ENCODE measurements at places on chromosomes 2 and 18.

DNA sequence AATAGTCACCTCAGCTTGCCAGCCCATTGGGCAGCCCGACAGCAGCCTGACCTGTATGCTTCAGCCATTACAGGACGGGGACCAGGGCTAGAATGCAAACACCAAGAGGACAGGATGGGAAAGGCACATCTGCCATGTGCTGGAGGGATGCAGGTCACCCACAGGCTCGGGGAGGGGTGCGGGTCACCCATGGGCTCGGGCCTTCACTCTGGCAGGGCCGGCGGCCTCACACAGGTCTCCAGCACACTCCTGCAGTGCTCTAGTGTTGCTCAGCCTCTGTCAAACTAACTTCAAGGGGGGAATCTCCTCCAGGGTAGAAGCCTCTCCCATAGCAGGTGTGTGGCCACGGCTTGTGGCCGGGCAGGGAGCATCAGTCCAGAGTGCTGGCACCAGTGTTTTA is 222.5 kb downstream of the SEPTIN10 start:
- no peak for DNase-seq

DNA sequence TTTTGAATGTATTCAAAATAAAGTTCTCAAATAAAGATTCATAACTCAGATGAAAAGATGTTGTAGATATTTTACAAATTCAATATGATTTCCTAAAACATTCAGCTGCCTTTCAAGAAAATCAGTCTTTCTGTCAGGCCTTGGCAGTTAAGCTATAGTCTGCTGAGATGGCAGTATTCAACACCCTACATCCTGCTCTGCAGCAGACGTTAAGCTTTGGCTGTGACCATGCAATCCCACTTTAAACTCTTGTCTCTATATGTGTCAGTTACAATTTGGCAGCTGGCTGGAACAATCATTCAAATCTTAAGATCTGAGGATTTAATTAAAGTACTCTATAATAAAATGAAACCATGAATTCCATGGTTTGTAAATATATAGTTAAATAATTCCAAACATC is 567.3 kb upstream of the ZNF804A start:
- DNase-seq: no peak

DNA sequence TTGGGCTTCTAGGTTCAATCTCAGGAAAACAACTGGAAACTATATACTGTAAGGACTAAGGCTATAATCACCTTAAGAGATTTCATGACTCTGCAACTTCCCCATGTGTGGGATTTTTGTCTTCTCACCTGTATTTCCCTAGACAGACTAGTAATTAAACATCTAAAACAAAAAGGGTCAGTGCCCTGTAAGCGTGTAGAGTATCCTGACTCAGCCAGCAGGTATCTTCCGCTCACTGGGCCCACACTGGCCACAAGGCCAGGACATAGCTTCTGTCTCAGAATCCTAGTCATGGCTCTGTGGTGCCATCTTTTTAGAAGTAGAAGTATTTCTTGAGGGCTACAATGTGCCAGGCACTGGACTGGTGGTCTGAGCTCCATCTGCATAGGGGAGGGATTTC is 28.8 kb upstream of the KCMF1 start:
- DNase-seq: no peak

DNA sequence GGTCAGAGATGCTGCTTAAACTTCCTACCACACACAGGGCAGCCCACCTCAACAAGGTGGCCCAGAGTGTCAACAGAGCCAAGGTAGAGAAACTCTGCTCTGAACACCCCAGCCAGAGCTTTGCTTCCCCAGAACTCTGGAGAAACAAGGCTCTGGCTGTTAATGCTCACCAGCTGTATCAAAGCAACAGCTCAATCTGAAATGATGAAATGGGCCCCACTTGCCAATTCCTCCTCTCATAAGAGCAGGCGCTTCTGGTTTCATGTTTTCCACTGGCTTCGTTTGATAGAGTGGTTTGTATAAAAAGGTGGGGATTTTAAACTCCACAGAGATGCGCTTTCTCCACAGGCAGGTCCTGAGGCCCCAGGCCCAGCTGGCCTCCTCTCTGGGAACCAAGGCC is 60.9 kb upstream of the TFCP2L1 start:
- DNase-seq: no peak

GRCh38 chr18:13501891-13502290 is 224.5 kb downstream of the FAM210A start:
- DNase-seq: no peak

GRCh38 chr2:190698895-190699294 is 50.0 kb downstream of the NAB1 start:
- no peak for DNase-seq

DNA sequence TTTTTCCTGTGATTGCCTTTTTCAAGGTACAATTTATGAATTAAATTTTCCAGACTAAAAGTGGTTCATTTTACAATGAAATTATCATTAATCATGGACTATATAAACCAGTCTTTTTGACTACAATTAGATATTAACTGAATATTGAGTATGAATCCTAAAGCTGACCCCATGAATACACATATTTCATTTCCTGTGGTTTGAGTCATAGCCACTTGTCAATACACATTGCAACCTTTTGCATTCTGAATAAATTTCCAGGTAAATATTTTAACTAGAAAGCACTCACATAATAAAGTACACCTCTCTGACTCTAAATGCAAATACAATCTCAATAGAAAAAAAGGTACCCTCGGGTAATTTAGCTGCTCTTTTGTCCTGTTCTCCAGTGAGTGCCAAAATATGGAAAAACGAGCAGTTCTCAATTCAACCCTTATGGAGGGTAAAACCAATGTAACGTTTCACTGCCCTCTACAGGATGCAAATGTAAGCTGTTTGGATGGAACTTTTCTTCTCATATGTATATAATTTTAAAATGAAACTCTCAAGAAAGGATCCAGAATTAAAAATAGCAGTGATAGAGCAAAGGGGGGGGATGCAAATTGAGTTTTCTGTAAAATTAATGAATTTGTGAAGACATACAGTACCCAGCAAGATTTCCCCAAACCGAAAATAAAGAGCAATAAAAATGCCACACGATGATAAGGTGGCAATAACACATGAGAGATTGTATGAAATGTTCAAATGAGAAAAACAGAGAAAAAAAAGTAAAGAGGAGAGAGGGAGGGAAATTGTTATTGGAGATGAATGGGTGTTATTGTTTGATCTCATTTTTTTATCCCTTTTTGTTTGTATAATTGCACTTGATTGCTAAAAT is 1795.7 kb upstream of the PIK3C3 start:
- no peak for DNase-seq

DNA sequence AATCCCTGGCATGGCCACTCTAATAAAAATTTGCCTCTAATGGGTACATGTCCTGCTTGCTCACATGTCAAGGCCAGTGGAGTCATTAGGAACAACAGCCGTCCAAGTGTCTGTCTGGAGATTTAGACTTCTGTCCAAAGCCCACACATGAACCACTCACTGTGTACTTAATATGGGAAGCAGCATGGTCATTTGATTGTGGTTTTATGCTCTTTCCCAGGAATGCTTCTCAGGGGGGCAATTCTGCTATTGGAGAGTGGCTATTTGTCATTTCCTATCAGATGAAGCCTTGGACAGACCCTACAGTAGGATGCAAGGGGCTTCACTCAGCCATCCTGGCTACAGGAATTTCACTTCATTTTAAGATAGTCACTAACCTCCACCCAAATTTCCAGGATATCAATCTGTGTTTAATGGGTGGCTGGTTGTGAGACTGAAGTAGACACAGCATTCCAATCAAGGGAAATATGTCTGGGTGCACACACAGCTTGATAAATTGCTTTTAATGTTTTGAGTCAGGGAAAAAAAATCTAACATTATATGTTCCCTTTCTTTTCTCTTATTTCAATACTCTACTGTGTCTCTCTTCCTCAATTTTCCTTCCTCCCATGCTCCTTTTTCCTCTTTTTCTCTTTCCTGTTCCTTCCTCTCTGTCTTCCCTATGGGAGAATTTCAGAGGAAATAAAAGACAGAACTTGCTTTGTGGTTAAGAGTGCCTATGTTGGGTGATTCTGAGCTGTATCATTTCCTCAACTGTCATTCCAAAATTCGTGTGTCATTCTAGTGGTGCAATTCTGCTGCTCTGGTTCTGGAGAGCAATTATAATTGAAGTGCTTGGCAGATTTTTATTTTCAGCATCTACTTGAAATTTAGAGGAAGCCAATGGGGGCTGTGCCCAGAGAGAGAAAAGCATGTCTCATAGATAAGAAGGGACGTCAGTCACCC is 320.1 kb downstream of the OSR1 start:
- DNase-seq: no peak

GRCh38 chr18:26190506-26190905 is 35.7 kb upstream of the TAF4B start:
- DNase-seq: no peak

- DNase-seq: no peak
Observed at GRCh38 chr2:229050133-229050532, 221.0 kb downstream of the PID1 start.

DNA sequence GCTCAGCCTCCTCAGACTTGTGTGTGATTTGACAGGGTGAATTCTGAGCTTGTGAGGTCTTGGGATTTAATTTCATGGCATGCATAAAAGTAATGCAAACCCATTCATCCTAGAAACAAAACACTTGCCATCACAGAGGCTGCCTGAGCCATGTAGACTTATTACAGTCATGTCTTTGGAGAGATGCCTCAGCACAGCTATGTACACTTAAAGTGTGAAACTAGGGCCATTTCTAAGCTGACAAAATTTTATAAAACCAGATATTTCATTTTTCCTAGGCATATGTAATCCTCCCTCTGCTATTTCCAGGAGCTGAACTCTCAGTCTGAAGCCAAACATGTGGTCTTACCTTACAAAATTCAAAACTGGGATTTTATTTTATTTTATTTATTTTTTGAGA is 322.2 kb upstream of the SPHKAP start:
- no peak for DNase-seq

- no peak for DNase-seq
Observed at GRCh38 chr2:13414897-13415296, 698.2 kb downstream of the TRIB2 start.

GRCh38 chr2:169193618-169194017 is 124.3 kb downstream of the DHRS9 start:
- no peak for DNase-seq

- no peak for DNase-seq
Observed at GRCh38 chr2:26993768-26994167, 23.3 kb downstream of the MAPRE3 start.

- no peak for DNase-seq
Observed at GRCh38 chr18:59278793-59279192, 5.5 kb upstream of the RAX start.

DNA sequence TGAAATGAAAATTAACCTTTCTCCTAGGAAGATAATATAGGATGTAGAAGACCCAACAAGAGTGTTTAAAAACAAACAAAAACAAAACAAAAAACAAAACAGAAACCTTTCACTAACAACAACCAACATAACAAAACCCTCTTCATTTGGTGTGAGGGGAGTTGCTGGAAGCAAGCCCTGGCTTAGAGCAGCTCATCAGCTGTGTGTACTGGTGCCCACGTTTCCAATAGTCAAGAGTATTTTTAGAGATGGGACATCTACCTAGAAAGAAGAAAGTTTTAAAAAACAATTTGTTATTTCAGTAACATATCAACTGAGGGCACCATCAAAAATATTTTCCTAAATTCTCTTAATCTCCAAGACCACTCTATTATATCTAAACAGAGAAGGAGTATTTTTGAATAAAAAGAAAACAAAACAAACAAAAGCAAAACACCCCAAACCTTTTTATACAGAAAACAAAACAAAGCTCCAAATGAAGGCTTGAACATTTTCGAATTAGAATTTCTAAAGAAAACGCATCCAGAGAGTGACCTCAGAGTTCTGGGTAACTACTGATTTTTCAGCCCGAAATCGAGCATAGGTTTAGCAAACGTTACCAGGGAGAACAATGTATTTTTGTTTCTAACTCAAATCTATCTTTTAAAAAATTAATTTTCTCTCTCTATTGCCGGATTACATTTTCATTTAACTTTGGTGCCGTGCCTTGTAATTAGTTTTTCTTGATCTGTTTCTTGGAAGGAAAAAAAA is 134.6 kb downstream of the INSIG2 start:
- no peak for DNase-seq

DNA sequence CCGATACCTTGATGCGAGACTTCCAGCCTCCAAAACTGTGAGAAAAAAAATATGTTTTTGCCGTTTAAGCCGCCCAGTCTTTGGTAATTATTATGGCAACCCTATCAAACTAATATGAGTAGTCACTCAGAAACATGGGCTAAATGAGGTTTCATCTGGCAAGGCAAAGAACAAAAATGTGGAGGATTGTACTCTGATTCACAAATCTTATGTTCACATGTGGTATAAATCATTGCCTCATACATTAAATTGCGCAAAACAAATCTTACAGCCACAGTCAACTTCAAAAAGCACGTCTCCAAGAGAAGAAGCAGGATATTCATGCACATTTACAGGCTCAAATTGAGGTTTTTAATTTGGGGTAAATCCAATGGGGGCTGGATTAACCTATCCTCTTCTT is 1435.4 kb upstream of the LRRTM1 start:
- DNase-seq: no peak

- DNase-seq: no peak
Observed at GRCh38 chr2:191029280-191029950, 15.4 kb upstream of the STAT1 start.

DNA sequence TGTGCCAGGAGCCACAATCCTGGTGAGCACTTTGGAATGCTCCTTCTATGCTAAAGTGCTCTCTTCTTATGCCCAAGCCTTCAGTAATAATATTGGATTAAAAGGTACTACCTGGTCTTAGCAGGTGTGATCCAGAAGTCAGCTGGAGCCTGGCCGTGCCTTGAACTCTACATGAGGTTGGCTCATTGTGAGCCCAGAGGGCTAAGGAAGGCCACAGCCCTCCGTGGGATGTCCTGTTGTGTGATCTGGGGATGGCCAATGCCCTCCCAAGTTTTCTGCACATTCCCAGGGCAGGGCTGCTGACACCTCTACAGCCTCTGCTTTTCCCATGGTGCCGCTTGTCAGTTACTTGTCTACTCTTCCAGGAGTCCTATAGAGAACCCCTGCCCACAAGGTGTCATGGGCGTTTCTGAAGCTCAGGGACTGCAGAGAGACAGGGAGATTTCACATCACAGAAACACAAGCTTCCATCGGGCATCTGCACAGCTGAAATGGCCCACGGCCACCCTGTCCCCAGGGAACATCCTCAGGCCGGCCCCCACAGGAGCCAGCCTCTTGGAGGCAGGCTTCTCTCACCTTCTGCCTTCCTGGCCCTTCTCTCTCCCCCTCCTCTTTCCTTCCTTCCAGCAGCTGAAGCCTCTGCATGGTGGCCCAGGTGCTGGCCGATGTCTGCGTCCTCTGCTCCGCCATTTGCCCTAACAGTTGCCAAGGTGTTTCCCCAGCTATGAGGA is 27.3 kb upstream of the GPR55 start:
- no peak for DNase-seq

DNA sequence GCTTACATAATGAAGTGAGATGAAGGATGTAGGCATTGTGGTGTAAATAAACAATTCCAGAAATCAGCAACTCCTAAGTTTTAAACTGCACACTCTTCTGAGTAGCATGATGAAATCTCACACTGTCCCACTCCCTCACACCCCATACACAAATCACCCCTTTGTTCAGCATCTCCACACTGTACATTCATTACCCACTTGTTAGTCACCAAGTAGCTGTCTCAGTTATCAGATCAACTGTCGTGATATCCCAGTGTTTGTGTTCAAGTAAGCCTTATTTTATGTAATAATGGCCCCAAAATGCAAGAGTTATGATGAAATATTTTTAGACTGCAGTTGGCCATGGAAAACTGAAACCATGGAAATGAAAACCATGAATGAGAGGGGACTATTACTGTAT is 135.7 kb downstream of the GRB14 start:
- no peak for DNase-seq

Measured in sciatic nerve (tissue), 2 donors.